Activated CD4-positive, alpha-beta T cell treated with anti-CD3 and anti-CD28 coated beads, Interleukin-2, amount 10 ng/mL, durations not matched to agents 24 days and 14 days (primary cell): ENCODE measurements at places on chromosomes 13 and 19. TPM values are rescaled to one million over a fixed set of nuclear protein-coding genes. Genes with fewer than 3 reads are reported as not detected.
A peak's percentile ranks its signal among the peaks of the same experiment; 100 is the strongest.

- no peak for DNase-seq
- peaks cover 44% of the 10 kb centered on the region for H3K36me3 ChIP-seq
- H3K4me1 ChIP-seq: peaks cover 64% of the 10 kb centered on the region
- peak overlapping the region; percentile 31 for H3K4me3 ChIP-seq
Measured at GRCh38 chr13:99063952-99064351, 86.1 kb upstream of the DOCK9 start.

The S1PR2 gene
- 14.3 and 14.7 TPM in 2 replicates for total RNA-seq

The ANKRD10 gene
- total RNA-seq: 145 and 147 TPM in 2 replicates

- H3K27me3 ChIP-seq: no peaks in the 10 kb centered on the region
- H3K4me1 ChIP-seq: no peaks in the 10 kb centered on the region
- no peak for DNase-seq
- no peaks in the 10 kb centered on the region for H3K36me3 ChIP-seq
- H3K4me3 ChIP-seq: no peak overlapping the region
Measured at GRCh38 chr19:27935669-27936068, 1277.3 kb downstream of the UQCRFS1 start.

The CYP4F8 gene
- total RNA-seq: not detected in 2 replicates

DNA sequence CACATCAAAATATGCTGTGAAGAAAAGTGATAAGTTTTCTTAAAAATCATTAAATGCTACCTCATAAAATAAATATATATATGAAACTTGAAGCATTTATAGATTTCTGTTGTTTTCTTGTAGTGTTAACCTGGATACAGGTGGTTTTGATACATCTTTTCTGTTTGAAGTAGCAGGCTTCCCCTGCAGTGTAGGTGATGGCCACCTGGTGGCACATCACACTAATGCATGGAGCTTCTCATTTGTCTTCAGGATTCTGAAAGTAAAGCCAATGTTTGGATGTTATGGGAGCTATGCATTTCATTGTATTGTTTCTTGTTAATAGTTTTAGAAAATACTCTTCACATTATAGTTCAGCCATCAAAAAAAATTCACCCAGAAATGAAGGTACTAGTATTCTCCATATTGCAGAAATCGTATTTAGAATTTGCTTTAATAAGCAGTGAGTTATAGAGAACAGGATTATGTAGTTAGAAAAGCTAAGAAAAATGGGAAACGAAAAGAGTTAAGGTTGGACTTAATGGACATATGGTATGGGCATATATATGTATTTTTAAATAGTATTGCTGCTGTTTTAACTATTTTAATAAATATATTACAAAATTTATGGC lies 18.7 kb downstream of the GPR180 start:
- H3K27ac ChIP-seq: no peak overlapping the region
- H3K27me3 ChIP-seq: no peaks in the 10 kb centered on the region
- H3K36me3 ChIP-seq: peaks cover 22% of the 10 kb centered on the region
- H3K4me3 ChIP-seq: no peak overlapping the region
- peaks cover 8% of the 10 kb centered on the region for H3K4me1 ChIP-seq

- H3K4me3 ChIP-seq: no peak overlapping the region
- H3K4me1 ChIP-seq: no peaks in the 10 kb centered on the region
- no peaks in the 10 kb centered on the region for H3K27me3 ChIP-seq
- H3K36me3 ChIP-seq: no peaks in the 10 kb centered on the region
- no peak for DNase-seq
Measured at GRCh38 chr19:31962561-31962996, 382.8 kb upstream of the ZNF507 start.

DNA sequence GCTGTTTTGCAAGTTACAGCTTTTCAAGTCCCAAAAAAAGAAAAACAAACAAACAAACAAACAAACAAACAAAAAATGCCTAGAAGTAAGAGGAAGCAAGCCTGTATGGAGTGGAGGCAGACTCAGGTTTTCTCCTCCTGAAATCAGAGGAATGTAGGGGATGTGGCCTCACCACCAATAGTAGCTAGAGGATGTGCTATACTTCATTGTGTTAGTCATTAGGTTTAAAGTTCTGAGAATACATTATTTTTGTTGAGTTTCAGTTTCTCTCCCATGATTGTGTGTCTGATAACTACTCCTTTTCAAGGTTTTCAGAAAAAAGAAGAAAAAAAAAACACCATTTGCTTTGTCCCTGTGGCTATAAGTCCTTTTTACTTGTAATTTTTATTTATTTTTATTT lies 524.5 kb downstream of the GPC6 start:
- no peak overlapping the region for H3K4me3 ChIP-seq
- no peak overlapping the region for H3K27ac ChIP-seq
- no peaks in the 10 kb centered on the region for H3K27me3 ChIP-seq
- DNase-seq: no peak
- H3K36me3 ChIP-seq: no peaks in the 10 kb centered on the region

GRCh38 chr19:44789943-44790483 lies 12.3 kb downstream of the CBLC start:
- H3K4me1 ChIP-seq: no peaks in the 10 kb centered on the region
- no peak for DNase-seq
- H3K36me3 ChIP-seq: no peaks in the 10 kb centered on the region
- no peak overlapping the region for H3K27ac ChIP-seq
- no peaks in the 10 kb centered on the region for H3K27me3 ChIP-seq

The CAPN12 gene
- total RNA-seq: 3.2 and 3.5 TPM in 2 replicates

- H3K27me3 ChIP-seq: no peaks in the 10 kb centered on the region
- H3K4me1 ChIP-seq: no peaks in the 10 kb centered on the region
- no peak overlapping the region for H3K27ac ChIP-seq
- DNase-seq: no peak
- H3K4me3 ChIP-seq: no peak overlapping the region
Measured at GRCh38 chr19:40739030-40739839, 11.0 kb downstream of the ACTMAP start.

GRCh38 chr13:77919921-77920294 lies 1.3 kb upstream of the EDNRB start:
- H3K27me3 ChIP-seq: peaks cover 39% of the 10 kb centered on the region
- no peaks in the 10 kb centered on the region for H3K4me1 ChIP-seq

DNA sequence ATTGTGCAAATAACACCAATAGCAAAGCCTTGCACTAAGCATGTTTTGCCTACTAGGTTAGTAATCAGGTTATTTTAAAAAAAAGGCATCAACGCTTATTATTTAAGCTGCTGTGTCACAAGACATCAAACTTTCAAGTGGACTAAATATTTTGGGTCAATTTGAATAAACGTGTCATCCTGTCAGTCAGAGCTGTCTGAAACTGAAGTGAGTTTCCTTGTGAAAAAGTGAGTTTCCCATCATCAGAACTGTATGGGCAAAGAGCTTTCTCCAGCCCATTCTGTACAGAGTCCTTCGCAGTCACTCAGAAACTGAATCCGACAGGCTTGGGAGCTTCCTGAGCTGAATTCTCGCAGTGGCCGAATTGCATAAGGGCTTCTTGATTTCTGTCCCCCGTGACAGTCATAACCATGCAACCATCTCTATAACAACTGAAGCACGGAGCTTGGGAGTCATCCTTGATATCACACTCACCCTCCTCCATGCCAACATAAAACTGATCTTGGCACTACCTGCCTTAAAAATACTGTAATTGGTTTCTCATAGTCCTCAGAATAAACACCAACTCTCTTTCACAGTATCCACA lies 139.8 kb downstream of the MIPEP start:
- no peak overlapping the region for H3K4me3 ChIP-seq
- peaks cover 29% of the 10 kb centered on the region for H3K4me1 ChIP-seq
- DNase-seq: no peak
- H3K27me3 ChIP-seq: peaks cover 12% of the 10 kb centered on the region
- H3K36me3 ChIP-seq: no peaks in the 10 kb centered on the region
- no peak overlapping the region for H3K27ac ChIP-seq

DNA sequence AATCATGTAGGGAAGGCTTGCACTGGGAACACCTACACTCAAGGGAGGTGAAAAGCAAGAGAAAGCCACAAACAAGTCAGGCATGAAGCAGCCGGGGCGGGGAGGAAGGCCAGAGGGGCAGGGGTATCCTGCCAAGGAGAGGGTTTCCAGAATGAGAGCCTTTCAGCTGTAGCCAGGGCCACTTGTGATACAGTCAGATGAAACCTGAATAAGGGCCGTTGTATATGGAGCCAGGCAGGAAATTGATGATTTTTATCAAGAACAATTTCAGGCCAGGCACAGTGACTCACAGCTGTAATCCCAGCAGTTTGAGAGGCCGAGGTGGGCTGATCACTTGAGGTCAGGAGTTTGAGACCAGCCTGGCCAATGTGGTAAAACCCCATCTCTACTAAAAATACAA lies 4.4 kb downstream of the TRPM4 start:
- peaks cover 30% of the 10 kb centered on the region for H3K27me3 ChIP-seq
- DNase-seq: no peak
- H3K27ac ChIP-seq: no peak overlapping the region
- peaks cover 4% of the 10 kb centered on the region for H3K4me1 ChIP-seq

DNA sequence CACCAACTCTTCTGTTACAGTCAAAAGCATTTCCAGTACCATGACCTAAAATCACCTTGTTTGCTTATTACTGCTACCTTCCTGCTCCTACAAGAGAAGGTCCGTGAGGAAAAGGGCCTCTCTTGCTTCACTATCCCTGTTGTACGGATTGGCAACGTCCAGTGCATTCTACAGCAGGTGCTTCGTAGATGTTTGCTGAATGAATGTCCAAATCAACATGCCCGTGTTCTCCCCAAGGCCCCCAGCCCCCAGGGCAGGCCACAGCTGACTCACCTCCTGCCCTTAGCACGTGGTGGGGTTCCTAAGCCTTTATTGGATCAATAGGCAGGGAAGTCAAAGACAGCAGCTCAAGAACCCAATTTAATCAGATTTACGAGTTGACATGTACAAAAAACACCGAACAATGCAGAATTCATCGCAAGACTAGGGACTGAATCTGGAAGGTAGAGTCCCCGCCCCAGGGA lies 5.5 kb upstream of the NAPA start:
- no peak overlapping the region for H3K27ac ChIP-seq
- peaks cover 45% of the 10 kb centered on the region for H3K4me1 ChIP-seq
- H3K4me3 ChIP-seq: no peak overlapping the region
- H3K36me3 ChIP-seq: peaks cover under 1% of the 10 kb centered on the region
- no peak for DNase-seq
- H3K27me3 ChIP-seq: peaks cover 8% of the 10 kb centered on the region

DNA sequence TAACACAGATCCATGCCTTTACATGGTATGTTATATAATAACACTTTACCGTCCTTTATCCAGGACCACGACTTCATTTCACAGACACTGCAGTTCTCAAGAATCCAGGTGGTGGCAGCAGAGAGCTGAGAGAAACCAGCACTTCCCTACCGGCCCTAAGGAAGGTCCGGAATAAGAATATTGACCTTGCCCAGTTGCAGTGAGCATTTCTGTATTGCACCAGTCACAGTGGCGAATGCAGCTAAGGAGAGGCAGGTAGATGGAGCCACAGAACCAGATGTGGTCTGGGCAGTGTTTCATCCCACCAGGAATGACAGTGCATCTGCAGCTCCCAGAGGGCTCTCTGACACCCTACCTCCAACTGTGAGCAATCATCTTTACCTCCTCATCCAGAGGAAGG lies 44.6 kb downstream of the ZNF787 start:
- H3K4me1 ChIP-seq: peaks cover 9% of the 10 kb centered on the region
- H3K4me3 ChIP-seq: no peak overlapping the region
- peak; percentile 81 for DNase-seq
- H3K27ac ChIP-seq: no peak overlapping the region
- H3K36me3 ChIP-seq: no peaks in the 10 kb centered on the region

The LILRA1 gene
- total RNA-seq: not detected in 2 replicates

The SSC5D gene
- 0.19 and 0.21 TPM in 2 replicates for total RNA-seq

The MBD3L3 gene
- not detected in 2 replicates for total RNA-seq

GRCh38 chr19:23394511-23394910 lies 760 bp downstream of the ZNF91 start:
- peaks cover 51% of the 10 kb centered on the region for H3K36me3 ChIP-seq
- H3K4me1 ChIP-seq: no peaks in the 10 kb centered on the region
- no peaks in the 10 kb centered on the region for H3K27me3 ChIP-seq
- peak overlapping the region; percentile 98 for H3K27ac ChIP-seq
- H3K4me3 ChIP-seq: peak overlapping the region; percentile 97

DNA sequence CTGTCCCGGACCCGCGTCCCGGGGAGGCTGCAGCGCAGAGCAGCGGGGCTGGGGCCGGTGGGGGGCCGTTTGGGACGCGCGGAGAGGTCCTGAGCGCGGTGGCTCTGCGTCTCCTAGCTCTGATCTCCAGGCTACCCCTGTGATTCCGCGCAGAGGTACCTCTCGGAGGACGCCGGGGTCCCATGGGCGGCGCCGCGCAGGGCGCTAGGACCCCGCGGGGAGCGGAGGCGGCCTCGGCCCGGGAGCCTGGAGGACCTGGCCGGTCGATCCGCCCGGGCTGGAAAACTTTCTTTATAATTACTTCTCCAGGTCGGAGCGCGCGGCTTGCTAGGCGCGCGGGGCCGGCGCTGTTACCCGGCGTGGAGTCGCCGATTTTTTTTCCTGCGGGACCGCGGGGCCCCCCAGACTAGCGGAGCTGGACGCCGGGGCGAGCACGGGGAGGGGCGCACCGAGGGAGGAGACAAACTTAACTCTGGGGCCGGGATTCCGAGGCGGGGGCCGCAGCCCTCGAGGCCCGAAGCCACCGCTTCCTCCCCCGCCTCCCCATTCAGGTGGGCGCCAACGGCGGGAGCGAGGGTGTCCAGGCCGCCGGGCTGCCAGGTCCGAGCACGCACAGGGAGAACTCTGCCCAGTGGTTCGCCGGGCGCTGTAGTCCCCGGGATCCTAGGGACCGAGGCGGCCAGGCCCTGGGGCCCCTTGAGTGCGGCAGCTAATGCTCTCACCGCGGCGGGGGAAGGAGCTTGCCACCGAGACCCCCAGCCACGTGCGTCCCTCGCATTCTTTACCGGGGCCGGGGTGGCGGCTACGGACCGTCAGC lies 848 bp upstream of the CEBPA start:
- H3K4me1 ChIP-seq: no peaks in the 10 kb centered on the region
- no peak overlapping the region for H3K27ac ChIP-seq
- H3K27me3 ChIP-seq: peaks cover 46% of the 10 kb centered on the region

The CRX gene
- not detected in 2 replicates for total RNA-seq

DNA sequence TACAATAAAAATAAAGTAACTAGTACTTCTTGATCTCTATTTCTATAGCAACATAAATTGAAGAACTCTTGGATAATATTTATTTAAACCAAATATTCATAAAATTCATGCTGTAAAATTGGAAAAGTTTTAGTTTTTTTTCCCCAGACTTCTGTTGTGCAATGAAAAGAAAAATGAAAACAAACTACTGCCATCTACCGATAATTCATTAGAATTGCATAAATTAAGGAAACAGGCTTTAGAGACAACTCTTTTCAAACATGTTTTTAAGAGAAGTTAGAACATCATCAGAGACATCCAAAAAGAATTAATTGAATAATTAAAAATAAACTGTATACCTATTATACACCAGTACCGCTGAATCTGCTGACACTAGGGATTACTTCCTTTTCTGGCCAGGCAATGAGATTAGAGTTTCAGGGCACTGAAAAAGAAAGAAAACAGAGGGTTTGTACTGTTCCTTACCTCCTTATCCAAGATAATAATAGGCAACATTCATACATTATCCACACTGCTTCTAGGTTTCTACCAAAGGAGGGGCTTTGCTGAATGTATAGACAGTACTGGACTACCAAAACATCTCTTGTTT lies 4.9 kb downstream of the CCDC122 start:
- no peak for DNase-seq
- no peak overlapping the region for H3K4me3 ChIP-seq
- H3K27me3 ChIP-seq: peaks cover 8% of the 10 kb centered on the region
- H3K27ac ChIP-seq: no peak overlapping the region
- H3K36me3 ChIP-seq: no peaks in the 10 kb centered on the region
